Natural killer cell (primary cell): ENCODE measurements at places on chromosomes 13 and 19.

DNA sequence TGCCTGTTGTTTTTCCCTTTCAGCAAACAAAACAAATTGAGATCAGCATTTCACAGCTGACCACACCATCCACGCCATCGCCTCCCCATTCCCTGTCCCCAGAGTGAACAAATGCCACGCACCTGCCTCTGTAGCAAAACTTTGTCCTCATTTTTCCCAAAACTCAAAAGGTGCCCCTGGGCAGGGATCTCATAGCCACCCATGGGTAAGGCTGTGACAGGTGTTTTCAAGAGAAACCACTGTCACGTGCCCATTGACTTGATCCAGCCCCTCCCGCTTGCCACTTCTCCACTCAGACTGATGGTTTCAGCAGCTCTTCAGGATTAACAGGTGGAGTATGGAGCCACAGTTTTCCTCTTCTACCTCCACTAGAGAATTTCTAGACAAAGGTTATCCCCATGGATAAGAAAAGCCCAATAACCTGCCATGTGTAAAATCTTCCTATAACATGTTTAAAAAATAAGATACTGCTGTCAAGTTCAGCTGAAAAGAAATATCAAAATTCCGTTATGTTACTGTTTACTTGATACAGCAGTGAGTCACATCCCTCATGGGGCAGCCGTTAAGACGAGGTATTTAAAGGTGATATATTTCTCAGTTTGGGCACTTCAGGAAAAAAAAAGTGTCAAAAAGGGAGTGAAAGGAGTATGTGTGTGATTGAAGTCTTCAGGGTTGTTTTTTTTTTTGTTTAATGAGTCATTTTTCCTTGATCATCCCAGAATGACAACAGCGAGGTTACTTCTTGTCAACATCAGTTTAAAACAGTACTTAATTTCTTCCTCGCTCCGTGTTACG lies 63.5 kb upstream of the GPR183 start:
- no peak for DNase-seq

- peak; percentile 30 for DNase-seq
Observed at GRCh38 chr19:5321851-5322681, 18.5 kb downstream of the PTPRS start.

DNA sequence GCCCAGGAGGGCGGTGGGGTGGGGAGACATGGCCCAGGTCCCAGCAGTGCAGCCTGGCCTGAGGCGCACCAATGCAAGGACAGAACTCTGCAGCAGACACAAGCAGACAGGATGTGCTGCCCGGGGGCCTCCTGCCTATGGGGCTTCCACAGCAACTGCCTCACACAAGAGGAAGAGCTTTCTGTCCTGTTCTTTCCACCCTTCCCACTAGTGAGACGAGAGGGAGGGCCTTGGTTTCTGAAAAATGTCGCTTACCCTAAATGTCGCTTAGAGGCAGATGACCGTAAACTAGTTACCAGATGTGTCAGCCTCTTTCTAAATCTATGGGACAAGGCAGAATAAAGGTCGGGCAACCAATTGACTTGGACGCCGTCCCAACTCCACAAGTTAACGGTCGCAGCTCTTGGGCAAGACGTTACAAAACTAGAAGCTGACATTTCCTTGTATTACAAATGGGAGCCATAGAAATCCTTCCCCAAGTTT lies at the start of gene LAIR1:
Gene LAIR1 (minus strand): TSS at position 157 of the 483 bp plus-strand sequence. CDS start 127 bp downstream, at position 30.
- peak; percentile 68 for DNase-seq

GRCh38 chr13:113589251-113589960 lies 4.9 kb downstream of the TFDP1 start:
- DNase-seq = no peak

- DNase-seq = no peak
Observed at GRCh38 chr19:459724-460511, 915 bp downstream of the SHC2 start.

DNA sequence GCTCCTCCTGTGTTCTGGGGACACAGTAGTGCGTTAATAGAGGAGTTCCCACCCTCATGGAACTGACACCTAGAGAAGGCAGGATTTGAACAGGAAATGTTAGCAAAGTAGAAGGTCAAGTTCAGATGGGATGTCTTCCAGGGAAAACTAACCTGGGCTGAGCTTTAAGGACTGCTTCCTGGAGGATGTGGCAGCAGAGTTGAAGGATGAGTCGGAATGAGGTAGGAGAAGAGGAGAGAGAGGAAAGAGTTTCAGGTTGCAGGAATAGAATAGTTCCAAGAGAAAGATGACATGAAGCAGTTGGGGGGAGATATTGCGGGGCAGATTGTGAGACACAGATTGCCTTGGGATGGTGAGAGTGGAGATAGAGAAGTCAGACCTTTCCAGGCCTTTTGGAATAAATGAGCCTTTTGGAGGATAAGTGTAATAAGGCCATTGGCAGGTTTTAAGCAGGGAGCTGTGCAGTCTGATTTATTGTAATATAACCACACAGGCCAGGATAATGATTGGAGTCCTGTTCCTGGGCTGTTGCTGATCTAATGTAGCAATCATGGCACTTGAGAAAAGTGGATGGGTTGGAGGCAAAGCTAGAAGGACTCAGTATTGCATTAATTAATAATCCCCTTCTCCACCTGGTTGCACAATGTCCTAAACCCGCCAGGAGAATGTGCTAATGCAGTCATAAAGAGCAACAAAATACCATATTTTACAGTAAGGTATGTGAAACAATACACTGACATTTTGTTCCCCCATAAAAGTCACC lies 205.4 kb downstream of the SHISA2 start:
- DNase-seq = no peak

- DNase-seq = no peak
Observed at GRCh38 chr13:97223711-97224541, 1.8 kb downstream of the MBNL2 start.

GRCh38 chr19:51546650-51547396 lies 15.4 kb upstream of the SIGLEC6 start:
- DNase-seq = no peak

GRCh38 chr13:73336773-73337172 lies 278.0 kb downstream of the KLF5 start:
- DNase-seq = no peak

DNA sequence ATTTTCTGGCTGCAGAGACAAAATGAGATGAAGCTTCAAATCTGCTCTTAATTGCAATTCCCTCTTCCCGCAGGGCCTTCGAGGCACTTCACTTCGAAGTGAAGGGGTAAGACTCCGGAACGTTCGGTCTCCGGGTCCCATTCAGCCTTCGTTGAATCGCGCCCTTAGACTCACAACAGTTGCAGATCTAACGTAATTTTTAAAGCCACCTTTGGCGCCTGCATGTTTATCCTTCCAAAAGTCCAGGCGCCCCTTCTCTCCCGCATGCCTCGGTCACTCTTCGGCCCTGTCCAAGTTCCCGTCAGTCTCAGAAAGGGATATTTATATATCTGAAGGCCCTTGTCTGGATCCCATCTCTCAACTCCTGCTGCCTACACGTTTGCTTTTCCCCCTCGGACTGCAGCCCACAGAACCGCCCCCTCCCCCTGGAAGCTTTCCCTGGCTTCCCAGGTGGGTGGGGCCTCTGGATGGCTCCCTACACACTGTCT lies 915 bp upstream of the KCTD12 start:
- DNase-seq = no peak

GRCh38 chr13:49446473-49446872 lies 2.4 kb downstream of the SETDB2 start:
- no peak for DNase-seq

GRCh38 chr13:20119960-20120359 lies 40.9 kb downstream of the GJA3 start:
- DNase-seq = peak; percentile 12

DNA sequence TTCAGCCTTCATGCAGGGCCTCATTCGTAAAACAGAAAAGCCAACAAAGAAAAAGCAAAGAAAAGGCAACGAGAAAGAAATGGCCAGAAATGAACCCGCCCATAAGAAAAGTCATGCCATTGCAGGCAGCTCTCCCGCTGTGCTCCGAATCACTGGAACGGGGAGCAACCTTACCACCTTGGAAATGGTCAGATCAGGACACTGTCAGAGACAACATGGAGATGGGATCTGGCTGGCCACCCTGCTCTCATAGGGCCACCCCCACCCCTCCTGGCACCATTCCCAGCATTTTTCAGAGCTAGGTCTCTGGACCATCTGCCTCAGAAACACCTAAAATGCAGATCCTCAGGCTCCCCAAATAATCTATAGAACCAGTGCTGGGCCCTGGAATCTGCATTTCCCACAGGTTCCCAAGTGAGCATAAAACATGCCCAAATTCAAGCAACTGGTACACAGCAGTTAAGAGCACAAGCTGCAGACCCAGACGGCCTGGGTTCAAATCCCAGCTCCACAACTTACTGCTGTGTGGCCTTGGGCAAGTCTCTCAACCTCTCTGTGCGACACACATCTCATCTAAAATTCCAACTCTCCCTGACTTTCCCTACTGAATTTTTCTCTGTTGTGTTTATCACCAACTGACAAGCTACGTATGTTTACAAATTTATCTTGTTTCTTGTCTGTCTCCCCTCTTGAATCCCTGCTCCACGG lies 151.6 kb downstream of the IER2 start:
- no peak for DNase-seq

DNA sequence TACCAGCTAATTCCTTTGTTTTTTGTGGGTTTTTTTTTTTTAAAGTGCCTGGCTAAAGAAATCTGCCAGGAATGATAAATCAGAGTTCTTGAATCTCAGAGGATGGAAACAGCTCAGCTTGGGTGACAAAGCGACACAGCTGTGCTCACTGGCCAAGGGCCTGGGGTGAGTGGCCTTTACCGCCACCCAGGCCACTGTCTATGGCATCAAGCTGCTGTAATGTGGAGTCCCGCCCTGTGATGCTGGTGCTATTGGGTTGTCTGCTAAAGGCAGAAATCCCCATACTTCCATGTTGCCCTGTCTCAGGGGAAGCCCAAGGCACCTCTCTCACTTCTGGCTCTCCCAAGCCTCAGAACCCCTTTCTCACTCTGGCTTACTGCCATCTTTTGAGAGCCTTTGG lies 82.6 kb upstream of the FARP1 start:
- DNase-seq = no peak

- DNase-seq = no peak
Observed at GRCh38 chr13:46901721-46902120, 4.9 kb upstream of the HTR2A start.

GRCh38 chr13:32028711-32029110 lies 2.9 kb upstream of the FRY start:
- DNase-seq = no peak
